ENCODE measurements at places on chromosomes 5 and 9.

GRCh38 chr5:145110834-145111233 lies 724.3 kb downstream of the PRELID2 start:
- no peak for DNase-seq

- peak; percentile 72 for DNase-seq
These were observed 32.3 kb downstream of the TNPO1 start for GRCh38 chr5:72848474-72849428.

- no peak for DNase-seq
These were observed 297.7 kb downstream of the MSX2 start for GRCh38 chr5:175021841-175022625.

- DNase-seq: no peak
These were observed 58.2 kb downstream of the F2RL2 start for GRCh38 chr5:76565009-76565408.

DNA sequence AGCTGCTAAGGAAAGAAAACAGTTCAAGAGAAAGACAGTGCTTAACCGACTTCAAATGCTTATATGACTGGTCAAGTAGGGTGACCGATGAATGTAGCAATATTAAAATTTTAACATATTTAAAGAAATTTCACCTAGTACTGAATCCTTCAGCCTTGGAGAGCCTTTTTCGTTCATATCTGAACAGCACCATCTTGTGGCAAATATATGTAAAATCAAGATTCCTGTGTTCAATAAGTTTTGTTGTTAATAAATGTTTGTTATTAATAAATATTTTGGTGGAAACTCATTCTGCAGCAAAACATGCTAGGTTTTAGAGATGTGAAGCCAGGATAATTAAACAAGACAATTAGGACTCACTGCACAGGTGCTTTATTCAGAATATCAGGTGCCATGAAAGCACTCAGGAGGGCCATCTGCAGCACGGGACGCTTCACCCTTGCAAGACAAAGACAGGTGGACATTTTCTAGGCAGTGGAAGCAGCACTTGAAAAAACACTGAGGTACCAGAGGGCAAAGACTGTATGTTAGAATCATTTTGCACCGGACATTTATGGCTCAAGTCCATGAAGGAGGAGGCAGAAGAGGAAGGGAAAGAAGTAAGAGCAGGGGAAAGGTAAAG lies 15.6 kb downstream of the TICAM2 start:
- peak; percentile 66 for DNase-seq

DNA sequence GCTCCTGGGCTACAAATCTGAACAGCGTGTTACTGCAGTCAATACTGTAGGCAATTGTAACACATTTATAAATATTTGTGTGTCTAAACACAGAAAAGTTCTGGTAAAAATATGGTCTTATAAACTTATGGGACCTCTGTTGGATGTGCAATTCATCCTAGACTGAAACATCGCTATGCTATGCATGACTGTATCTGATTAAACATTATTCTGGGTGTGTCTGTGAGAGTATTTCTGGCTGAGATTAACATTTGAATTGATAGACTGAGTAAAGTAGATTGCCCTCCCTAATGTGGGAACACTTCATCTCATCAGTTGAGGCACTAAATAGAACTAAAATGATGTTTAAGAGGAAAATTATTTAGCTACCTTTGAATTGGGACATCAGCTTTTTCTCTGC lies 24.3 kb upstream of the PRDM9 start:
- DNase-seq: no peak

DNA sequence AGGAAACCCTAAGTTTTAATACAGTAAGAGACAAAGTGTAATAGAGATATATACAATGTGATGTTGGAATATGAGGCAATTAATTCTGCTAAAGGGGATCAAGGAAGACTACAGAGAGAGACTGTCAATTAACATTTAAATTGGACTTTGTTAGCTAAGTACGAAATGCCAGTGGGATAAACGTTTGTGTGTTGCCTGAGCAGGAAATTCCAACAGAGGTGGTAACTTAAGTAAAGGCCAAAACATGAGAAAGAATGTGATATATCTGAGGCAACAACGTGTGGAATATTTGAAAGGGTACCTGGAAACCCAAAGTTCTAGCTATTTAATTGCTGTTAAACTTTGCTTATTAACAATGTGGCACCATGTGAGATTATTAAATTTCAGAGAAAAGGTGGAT lies 1666.9 kb upstream of the WWC1 start:
- DNase-seq: no peak

- DNase-seq: no peak
These were observed 69.6 kb downstream of the ADAMTSL1 start for GRCh38 chr9:18543406-18544192.

Data from hematopoietic multipotent progenitor cell treated with erythropoietin and hydrocortisone succinate and interleukin-3 and kit ligand, for 4 days (in vitro differentiated cells).